ENCODE measurements at places on chromosomes 16 and 17.

DNA sequence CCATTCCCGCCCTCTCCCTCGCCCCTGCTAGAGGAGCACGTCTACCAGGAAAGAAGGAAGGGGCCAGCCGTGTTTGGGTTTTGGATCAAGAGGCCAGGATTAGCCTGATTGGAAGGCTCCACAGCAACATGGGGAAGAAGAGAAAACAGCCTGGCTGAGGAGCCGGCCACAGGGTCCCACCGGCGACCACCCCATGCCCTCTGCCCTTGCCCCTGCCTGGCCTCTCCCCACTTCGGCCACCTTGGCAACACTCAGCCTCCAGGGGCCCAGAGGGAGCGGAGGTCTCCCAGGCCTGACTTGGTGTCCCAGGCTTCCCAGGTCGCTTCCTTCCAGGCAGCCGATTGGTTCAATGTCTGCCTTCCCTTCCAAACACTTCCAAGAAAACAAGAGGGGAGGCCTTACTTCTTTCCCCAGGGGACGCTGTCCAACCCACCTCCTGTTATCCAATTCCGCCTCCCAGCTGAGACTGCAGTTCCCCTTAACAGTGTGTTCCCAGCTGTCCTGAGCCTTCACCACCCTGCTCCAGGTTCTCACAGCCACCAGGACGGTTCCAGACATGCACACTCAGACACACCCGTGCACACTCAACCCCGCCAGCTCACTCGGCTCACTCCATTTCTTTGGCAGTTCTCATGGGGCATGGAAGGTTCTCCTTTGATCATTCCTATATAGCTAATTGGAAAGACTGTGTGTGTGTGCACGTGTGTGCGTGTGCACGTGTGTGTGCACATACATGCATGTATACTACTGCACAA is 65.4 kb downstream of the RBFOX3 start:
- DNase-seq, result no peak

GRCh38 chr16:86932130-86932982 is 354.0 kb downstream of the FOXL1 start:
- no peak for DNase-seq

GRCh38 chr16:65895906-65896305 is 470.6 kb upstream of the CDH5 start:
- DNase-seq, result no peak

- DNase-seq, result peak; percentile 66
Measured at GRCh38 chr17:32483451-32484019, 3.3 kb upstream of the CDK5R1 start.

GRCh38 chr17:15124264-15124595 is 140.9 kb downstream of the PMP22 start:
- no peak for DNase-seq

DNA sequence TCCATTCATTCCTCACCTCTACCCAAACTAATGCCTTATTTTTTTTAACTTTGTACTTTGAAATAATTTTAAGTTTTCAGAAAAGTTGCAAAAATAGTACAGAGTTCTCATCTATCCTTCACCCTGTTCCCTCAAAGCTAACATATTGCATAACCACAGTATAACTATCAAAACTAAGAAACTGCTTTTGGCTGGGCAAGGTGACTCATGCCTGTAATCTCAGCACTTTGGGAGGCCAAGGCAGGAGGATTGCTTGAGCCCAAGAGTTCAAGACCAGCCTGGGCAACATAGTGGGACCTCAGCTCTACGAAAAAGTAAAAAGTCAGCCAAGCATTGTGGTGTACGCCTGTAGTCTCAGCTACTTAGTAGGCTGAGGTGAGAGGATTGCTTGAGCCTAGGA is 147.7 kb downstream of the SKAP1 start:
- DNase-seq, result no peak

DNA sequence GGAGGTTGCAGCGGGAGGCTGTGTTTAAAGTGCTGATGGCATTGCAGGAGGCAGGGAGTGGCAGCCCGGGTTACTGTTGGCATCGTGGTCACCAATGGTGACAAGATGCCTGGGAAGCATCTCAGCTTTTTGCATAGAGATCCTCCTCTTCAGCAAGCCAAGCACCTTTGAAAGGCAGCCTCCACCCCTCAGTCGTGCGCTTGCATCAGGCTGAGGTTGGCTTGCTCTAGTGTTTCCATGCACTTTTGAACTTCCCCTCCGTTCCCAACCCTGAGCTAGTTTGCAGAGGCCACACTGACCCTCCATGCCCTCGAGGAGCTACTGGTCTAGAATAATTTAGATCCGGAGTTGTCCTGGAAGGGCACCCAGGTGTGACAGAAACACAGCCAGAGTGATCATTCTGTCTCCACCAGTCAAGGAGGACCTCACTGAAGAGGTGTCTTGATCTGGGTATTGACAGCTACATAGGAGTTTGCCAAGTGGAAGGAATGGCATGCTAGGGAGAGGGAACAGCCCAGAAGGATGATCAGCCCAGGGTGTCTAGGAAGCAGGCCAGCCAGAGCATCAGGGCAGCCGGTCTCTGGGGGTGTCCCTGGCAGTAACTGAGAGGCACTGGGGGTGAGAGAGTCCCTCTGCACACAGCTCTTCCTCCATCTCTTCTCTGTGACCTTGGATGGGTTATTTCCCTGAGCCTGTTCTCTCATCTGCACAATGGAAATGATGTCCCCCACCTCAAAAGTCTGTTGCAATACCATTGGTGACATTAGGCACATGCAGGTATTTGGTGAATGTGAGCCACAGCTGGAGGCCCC is 7.7 kb downstream of the BEAN1 start:
- DNase-seq, result no peak

DNA sequence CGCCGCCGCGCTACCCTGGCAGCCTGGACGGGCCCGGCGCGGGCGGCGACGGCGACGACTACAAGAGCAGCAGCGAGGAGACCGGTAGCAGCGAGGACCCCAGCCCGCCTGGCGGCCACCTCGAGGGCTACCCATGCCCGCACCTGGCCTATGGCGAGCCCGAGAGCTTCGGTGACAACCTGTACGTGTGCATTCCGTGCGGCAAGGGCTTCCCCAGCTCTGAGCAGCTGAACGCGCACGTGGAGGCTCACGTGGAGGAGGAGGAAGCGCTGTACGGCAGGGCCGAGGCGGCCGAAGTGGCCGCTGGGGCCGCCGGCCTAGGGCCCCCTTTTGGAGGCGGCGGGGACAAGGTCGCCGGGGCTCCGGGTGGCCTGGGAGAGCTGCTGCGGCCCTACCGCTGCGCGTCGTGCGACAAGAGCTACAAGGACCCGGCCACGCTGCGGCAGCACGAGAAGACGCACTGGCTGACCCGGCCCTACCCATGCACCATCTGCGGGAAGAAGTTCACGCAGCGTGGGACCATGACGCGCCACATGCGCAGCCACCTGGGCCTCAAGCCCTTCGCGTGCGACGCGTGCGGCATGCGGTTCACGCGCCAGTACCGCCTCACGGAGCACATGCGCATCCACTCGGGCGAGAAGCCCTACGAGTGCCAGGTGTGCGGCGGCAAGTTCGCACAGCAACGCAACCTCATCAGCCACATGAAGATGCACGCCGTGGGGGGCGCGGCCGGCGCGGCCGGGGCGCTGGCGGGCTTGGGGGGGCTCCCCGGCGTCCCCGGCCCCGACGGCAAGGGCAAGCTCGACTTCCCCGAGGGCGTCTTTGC is 3.1 kb downstream of the HIC1 start:
- DNase-seq, result peak; percentile 43

DNA sequence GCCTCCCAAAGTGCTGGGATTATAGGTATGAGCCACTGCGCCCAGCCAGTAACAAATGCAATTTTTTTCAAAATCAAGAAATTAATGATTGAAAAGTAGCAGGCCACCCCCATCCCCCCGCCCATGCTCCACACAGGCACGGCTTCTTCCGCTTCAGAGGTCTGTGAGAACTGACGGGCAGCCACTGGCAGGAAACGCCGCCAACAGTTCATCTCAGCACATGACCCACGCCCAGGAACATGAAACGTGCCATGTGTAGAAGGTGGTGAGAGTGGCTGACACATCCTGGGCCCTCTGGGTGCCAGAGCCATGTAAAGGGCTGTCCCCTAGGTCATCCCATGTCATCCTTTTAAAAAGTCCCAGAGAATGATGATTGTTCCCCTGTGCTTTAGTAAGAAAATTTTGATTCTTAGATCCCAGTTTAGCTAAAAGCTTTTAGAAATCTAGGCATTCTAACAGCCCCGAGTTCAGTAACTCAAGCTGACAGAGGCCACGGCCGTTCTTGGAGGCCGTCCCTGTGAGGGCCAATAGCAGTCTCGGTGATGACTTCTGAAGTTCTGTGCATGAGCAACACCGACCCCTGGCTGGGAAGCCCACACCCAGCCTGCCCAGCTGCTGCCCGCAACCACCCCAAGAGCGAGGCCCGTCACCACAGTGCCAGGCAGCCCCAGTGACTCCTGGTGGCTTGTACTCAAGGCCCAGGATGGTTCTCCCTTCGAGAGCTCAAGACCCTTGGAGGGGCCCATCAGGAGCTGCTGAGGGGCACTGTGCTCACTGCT is 52.1 kb downstream of the KLHDC4 start:
- DNase-seq, result no peak

GRCh38 chr17:48625495-48626244 is 488 bp downstream of the HOXB9 start:
- no peak for DNase-seq

DNA sequence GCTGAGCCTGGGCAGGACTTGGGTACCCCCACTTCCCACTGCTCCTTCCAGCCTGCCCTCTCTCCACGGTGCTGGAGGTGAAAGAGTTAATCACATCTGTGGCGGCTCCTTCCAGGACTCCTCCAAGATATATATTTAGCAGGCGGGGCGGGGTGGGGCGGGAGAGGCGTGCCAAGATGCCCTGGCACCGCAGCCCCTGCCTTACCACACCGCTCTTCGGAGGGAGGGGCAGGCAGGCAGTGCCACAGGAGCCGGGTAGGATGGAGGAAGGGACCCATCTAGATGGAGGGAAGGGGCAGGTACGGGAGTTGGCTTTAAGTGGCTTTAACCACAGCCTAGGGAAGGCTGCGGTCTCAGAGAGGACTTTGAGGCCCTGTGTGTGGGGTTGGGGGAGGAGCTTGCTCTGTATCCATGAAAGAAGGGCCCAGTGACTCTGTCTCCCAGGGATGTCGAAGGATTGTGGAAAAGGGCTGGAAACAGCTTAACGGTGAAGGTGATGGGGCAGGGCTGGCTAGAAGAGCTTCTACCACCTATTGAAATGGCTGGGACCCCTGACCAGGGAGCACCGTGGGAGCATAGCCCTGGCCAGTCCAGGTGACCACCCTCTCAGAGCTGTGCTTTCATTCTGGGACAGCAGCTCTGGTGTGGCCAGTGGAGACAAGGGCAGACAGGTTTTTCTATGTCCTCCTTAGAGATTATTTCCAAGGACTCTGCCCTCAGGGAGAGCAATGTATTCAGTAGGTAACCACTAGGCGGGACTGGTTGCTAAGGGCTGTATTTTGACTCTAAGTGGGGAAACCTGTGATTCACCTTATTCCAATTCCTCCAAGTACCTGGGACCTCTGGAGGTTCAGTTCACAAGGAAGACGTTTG is 13.0 kb downstream of the GPR142 start:
- DNase-seq, result no peak

GRCh38 chr17:32007463-32008298 is 498 bp downstream of the LRRC37B start:
- DNase-seq, result peak; percentile 18

GRCh38 chr17:48052956-48053757 is 5.0 kb downstream of the NFE2L1 start:
- DNase-seq, result peak; percentile 75

- peak; percentile 84 for DNase-seq
Measured at GRCh38 chr17:78748730-78749317, 33.2 kb downstream of the CYTH1 start.

DNA sequence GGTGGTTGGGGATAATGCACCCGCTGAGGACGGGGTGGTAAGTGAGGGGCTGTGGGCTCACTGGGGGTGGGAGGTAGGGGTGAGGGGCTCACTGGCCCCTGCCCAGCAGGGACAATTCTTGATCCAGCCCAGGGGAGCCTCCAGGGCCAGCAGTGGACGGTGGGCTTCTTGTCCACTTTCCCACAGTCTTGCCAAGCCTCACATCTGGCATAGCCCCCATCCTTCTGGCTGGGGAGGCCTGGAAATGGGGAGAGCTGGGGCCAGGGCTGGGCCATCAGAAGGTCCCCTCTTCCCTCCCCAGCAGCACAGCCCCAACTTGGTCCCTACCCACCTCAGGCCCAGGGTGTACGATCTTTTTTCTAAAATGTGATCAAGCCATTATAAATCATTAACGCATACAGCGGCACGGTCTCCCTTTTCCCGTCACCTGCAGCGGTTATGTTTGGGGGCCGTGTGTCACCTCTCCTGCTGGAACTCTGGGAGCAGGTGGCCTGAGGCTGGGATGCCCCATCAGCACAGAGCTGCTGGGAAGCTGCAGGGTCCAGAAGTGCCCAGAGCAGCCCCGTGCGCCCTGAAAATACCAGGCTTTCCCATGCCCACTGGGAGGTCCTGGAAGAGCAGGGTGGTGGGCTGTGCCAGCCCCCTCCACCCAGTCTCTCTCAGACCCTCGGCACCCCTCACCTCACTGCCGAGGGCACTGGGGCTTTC is 7.2 kb upstream of the SETD6 start:
- no peak for DNase-seq

- DNase-seq, result no peak
Measured at GRCh38 chr16:8254405-8254804, 335.9 kb downstream of the TMEM114 start.

DNA sequence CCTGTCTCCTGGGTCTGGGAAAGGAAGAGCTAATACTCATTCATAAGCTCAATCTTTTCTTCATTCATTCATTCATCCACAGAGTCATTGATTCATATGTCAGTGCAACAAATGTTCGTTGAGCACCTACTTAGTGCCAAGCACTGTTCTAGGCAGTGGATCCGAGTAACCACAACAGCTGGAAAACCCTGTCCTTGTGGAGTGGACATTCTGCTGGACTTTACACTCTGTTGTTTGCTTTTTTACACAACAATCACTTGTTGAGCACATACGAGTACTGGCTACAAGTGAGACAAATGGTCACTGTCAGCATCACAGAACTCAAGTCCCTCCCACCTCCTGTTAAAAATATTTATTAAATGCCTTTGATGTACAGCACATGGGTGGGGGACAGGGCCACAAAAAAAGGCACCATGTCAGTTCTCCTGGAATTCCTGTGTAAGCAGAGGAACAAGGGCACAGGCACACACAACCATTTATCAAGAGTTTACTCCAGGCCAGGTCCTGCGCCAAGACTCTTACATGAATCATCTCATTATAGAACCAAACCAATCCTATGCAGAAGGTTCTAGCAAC is 46.9 kb downstream of the TEKT5 start:
- DNase-seq, result no peak

GRCh38 chr16:2350500-2350899 is 10.0 kb upstream of the ABCA3 start:
- no peak for DNase-seq
